Fibroblast of skin of right quadriceps (primary cell): ENCODE measurements at places on chromosomes 13 and 19.

- no peak for DNase-seq
Observed at GRCh38 chr13:36347531-36348210, 1.5 kb upstream of the SPART start.

DNA sequence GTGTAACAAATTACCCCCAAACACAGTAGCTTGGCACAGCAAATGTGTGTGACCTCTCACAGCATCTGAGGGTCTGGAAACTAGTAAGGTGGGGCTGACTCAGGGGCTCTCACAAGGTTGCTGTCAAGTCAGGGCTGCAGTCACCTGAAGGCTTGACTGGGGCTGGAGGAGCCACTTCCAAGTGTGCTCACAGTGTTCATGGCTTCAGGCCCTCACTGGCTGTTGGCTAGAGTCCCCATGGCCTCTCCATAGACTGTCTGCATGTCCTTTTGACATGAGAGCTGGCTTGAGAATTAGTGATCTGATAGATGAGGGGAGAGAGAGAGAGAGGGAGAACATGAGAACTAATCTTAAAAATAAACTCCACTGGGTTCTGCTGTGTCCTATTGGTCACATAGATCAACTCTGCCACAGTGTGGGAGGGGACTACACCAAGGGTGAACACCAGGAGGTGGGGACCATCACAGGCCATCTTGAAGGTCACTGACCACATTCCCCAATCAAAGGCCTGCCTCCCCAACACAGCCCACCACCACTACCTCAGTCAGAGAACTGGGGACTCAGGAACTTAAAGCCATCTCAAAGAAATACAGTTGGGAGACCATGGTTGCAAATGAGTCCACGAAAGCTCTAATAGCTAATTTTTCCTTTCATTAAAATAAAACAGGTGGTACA, 38.2 kb upstream of the KATNAL1 start:
- DNase-seq = no peak

- DNase-seq = no peak
Observed at GRCh38 chr19:41076286-41076685, 12.0 kb upstream of the CYP2A13 start.

DNA sequence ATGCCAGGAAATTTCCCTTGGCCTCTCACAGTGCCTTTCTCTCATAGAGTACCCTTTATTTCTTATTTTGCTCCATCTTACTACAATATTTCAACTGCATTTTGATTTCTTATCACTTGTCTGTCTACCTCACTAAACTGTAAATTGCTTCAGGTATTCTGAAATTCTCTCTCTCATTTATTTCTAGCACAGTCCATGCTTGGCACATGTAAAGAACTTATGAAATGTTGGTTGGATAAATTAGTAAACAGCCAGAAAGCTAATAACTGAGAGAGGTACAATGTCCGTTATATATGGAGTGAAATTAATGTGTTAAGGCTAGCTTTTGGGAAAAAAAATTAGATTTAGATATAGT, 138.3 kb upstream of the RFC3 start:
- DNase-seq = no peak

DNA sequence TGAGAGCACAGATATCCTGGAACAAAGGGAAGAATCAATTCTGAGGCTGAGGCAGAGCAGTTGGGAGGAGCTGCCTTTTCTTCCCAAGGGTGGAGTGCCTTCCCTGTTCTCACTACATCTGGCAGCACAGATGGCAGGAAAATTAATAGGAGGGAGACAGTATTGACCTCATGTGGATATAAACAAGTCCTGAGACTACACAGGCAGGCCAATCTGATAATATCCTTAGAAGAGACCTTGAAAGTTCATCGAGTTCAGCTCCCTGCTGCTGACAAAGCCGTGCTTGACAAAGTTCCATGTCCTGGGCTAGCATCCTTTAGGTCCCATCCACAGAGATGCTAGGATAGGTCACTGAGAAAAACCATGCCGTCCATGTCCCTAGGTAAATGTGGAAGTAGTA, 1451.5 kb downstream of the EFNB2 start:
- no peak for DNase-seq

DNA sequence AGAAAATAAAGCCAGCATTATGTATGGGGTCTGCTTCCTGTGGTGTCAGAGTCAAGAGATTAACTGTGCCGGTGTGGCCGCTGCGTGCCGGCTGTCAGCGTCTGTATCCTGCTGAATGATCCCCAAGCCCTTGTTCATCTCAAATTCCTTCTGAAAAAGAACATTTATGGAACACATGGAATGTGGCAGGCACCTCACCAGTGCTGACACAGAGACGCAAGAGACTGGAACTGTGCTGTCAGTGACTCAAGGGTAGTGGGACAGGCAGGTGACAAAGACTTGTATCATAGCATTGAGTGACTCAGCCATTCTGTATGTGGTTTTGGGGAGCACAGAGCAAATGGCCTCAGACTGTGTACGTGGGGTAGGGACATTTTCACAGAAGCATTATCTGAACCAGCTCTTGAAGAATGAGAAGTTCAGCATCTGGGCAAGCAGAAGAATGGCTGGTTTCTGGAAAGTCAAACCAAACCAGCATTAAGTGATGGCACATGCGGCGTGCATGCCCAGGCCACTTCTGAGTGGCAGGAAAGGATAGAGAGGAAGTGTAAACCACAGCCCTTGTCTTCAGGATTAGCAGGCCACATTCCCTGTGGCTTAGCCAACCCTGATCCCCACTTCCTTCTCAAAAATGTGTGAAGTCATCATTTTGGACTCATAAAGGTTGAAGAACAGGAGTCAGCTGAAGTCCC, 54.0 kb upstream of the IRS2 start:
- DNase-seq = peak; percentile 88

DNA sequence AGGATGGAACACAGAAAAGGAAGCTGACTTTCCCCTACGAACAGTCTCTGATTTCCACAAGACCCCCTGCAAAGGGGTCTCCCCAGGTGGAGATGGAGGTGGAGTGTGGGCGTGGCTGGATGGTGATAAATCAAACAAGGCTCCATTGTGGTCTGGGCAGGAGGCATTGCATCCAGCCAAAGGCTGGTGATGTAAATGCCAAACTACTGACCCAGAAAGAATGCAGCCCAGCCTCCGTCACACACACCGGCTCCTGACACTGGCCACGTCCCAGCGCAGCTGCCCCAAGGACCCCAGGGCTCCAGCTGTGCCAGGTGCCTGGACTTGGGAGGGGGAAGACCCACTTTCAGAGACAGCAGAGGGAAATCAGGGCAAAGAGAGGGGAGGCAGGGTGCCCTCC, 6.3 kb downstream of the SLC7A1 start:
- no peak for DNase-seq
